ENCODE measurements at places on chromosomes 4 and X. TPM values are rescaled to one million over a fixed set of nuclear protein-coding genes. Genes with fewer than 3 reads are reported as not detected.

The PAK3 gene
- 4.0 TPM for total RNA-seq

The ARHGAP6 gene
- 4.4 TPM for total RNA-seq

The TMSB15B gene
- 2.5 TPM for total RNA-seq

The EDA2R gene
- total RNA-seq, result 14.9 TPM

The SLC4A4 gene
- 21.1 TPM for total RNA-seq

The SSX4 gene
- not detected for total RNA-seq

The AFF2 gene
- 0.56 TPM for total RNA-seq

The PAGE2 gene
- total RNA-seq, result not detected

The ANXA3 gene
- 3.6 TPM for total RNA-seq

The GC gene
- not detected for total RNA-seq

The EFHC2 gene
- 0.28 TPM for total RNA-seq

The ASMT gene
- total RNA-seq, result not detected
